ENCODE measurements at places on chromosomes 4 and X.
A peak's percentile ranks its signal among the peaks of the same experiment; 100 is the strongest.

DNA sequence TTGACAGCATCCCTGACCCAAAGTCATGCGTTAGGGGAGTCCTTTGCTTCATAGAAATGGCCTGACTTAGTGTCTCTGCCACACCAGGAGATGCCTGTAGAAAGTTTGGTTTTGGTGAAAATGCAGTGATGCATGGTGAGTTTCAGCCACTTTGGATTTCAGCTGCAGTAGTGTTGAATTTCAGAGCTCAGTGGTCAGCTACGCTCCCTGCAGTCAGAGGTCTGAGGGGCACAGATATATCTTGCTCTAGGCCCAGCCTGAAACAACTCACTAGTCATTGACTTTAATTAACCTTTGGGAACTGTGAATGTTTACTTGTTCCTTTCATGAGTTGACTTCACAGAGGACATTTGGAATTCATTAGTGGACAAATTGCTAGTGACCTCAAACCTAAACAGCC is 17.5 kb downstream of the RBMX2 start:
- DNase-seq: no peak

- DNase-seq: no peak
These were observed 122.4 kb downstream of the SYNPO2 start for GRCh38 chr4:119010909-119011606.

GRCh38 chr4:504076-504475 is 5.1 kb downstream of the PIGG start:
- DNase-seq: no peak

DNA sequence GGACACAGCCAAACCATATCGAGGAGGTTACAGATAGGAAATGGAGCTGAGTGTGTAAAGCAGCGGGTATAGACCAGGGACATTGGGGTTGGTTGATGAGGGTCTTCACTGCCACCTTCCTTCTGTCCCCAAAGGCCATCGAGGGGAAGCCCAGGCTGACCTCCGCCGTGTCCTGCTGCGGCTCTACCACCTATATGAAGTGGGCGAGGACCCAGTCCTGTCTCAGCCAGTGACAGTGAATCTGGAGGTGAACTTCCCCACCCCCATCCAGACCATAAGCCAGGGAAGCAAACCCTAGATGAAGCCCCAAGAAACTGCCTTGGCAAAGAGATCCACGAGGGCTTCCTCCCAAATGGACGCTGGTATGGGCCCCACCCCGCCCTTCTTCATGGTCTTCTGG is 23.2 kb upstream of the MRFAP1 start:
- no peak for DNase-seq

DNA sequence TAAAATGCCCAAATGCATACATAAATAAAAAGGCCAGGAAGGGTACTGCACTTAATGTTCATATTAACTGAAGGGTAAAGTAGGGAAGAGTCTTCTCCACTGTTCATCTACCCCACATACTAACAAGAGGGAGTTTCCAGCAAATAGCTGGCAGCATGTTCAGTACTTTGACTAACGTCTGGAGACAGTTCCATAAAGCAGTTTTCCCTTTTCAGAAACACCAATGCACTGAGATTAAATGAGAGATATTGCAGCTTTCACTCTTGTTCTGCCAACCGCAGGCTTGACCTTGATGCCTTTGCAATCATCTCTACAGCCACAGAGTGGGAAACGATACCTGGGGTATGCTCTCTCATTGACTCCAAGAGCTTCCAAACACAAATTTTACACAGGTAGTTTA is 2123.1 kb upstream of the TENM3 start:
- DNase-seq: no peak

DNA sequence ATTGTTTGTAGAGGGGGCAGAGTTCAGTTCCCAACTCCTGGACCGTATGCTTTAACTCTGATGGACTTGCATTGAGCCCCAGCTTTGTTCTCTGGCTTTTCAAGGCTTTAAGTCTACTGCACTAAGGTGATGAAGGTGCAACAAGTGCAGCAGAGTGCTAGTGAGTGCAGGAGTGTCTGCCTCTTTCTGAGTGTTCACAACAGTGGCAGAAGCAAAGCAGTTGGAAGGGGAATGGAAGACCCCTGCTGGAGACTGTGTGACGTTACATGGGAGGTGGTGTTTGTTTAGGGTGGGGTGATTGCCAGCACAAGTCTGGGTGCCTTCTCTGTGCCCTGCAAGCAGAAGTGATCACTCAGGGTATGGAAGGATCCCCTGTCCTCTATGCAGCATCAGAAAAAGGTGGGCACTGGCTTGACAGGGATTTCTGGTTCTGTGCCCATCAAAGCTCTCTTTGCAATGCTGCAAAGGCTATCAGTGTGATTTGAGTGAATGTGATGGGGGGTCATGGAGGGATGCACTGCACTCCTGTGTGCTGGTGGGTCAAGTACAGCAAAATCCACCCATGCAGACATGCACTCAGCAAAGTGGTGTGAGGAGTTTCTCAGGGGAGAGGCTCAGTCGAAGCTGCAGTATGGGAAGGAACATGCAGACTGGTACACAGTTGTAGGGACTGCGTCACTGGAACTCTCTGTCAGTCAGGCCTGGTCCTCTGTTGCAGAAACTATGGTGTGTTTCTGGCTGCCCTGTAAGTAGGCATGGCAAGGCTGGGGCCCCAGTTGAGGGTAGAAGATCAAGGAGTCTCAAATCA is 70.9 kb upstream of the UGT2B7 start:
- DNase-seq: no peak

- DNase-seq: peak; percentile 69
These were observed 63.7 kb downstream of the TENM3 start for GRCh38 chr4:182306792-182307507.

GRCh38 chrX:110746014-110746413 is 49.6 kb downstream of the CHRDL1 start:
- DNase-seq: no peak

- no peak for DNase-seq
These were observed 169.6 kb downstream of the RAPGEF2 start for GRCh38 chr4:159272273-159273140.

DNA sequence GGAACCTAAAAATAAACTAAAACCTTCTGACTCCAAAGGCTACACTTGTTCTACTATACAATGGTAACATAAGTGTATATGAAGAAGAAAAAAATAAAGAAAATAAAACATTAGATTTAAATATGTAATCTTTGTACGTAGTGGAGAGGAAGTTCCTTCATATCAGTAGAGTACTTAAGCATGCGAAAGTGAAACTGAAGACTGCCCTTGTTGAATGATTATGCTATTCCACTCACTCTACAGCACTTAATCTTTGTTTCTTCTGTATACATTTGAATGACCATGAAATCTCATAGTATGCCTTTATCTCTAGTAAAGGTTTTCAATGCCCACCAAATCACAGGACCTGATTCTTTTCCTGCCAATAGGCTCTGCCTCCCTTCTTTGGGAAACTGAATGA is 78.9 kb downstream of the NDST3 start:
- DNase-seq: no peak

GRCh38 chrX:154648931-154649330 is 4.4 kb downstream of the CTAG2 start:
- no peak for DNase-seq

GRCh38 chr4:11741190-11741652 is 312.5 kb upstream of the HS3ST1 start:
- DNase-seq: no peak

- no peak for DNase-seq
These were observed 3.2 kb upstream of the CDKN2AIP start for GRCh38 chr4:183441276-183441675.

DNA sequence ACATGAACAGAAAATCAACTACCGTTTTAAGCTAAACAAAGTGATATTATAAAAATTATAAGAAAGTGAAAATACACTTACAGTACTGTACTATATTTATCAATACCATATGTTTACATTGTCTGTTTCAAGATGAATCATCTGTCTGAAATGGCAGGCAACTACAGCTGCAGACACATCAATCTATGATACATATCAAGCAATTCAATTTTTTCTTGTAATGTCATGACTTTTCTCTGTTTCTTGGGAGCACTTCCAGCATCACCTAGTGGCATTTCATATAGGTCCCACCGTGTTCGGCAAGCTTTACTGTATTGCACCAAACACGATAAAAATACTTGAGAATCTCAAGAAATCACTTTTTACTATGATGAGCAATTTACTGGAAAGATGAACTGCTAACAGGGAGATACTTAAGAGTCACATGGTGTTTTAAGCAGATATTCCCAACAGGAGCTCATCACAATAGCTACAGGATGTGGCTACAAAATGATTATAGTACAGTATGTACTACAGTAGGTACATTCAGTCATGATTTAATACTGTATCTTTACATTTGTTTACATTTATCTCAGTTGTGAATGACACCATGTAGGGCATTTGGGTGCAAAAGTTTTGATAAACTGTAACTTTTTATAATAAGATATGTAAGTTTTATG is 207.4 kb downstream of the ADAM29 start:
- no peak for DNase-seq

GRCh38 chr4:153950100-153950979 is 161.5 kb upstream of the SFRP2 start:
- DNase-seq: no peak

- peak; percentile 3 for DNase-seq
These were observed 168.8 kb upstream of the FAM47A start for GRCh38 chrX:34300871-34301270.

DNA sequence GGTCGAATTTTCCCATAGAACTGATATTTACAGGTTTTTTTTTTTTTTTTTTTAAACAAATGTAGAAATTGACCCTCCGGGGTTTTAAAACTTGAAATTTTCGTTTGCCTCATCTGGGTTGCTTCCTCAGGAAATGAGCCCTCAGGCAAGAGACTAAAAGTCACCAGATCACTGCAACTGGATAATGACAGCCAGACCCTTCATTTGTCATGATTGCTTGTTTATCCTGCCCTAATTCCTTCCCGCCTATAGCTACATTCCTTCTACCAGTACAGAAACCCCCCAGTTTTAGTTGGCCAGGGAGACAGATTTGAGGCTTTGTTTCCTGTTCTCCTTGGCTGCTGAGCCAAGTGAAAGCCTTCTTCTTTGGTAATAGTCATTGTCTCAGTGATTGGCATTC is 44.0 kb upstream of the IGFBP7 start:
- no peak for DNase-seq

GRCh38 chr4:112253382-112254000 is 21.9 kb downstream of the AP1AR start:
- DNase-seq: no peak

- no peak for DNase-seq
These were observed 227.8 kb downstream of the NAF1 start for GRCh38 chr4:162938738-162939485.

- no peak for DNase-seq
These were observed 190.2 kb upstream of the BANK1 start for GRCh38 chr4:101600287-101600686.

- DNase-seq: no peak
These were observed 130.8 kb downstream of the PDLIM5 start for GRCh38 chr4:94582517-94582916.

DNA sequence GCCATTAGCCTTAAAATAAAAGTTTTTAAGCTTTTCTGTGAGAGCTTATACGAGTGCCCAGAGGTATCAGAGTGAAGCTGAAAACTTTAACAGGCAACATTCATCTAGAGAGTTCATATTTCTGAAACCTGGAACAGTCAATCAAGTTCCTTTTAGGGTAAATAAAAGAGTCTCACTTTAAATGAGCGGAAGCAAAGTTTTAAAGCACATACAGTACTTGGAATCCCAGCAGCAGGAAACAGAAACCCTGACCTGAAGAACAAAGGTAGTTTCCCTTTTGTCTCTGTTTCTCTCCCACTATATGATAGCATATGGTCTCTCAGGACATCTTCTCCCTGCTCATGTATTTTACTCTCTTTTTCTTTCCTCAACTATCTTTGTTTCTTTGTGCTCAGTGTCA is 153.0 kb downstream of the ASB9 start:
- no peak for DNase-seq

DNA sequence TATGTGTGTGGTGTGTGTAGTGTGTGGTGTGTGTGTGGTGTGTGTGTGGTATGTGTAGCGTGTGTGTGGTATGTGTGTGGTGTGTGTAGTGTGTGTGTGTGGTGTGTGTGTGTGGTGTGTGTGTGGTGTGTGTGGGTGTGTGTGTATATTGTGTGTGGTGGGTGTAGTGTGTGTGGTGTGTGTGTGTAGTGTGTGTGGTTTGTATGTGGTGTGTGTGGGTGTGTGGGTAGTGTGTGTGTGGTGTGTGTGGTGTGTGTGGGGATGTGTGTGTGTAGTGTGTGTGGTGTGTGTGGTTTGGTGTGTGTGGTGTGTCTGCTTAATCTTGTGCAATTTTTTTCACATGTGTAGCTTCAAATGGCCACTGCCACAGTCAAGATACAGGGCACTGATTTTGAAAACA is 94.5 kb downstream of the CPZ start:
- DNase-seq: no peak

DNA sequence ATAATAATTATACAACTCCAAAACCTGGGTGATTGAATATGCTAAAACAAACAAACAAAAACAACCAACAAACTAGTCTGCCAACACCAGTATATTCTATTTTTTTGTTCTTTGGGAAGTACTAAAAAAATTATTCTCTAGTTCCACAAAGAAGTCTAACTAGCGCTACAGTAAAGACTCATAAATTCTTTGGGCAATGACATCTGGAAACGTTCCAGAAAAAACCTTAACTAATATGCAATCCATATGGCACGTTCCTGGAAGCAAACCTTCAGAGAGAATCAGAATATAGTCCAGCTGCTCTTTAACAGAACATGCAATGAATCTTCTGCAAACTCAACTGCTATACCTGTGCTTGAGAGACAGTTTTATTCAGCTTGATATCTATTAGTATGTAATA is 500.1 kb downstream of the TRAM1L1 start:
- DNase-seq: no peak

DNA sequence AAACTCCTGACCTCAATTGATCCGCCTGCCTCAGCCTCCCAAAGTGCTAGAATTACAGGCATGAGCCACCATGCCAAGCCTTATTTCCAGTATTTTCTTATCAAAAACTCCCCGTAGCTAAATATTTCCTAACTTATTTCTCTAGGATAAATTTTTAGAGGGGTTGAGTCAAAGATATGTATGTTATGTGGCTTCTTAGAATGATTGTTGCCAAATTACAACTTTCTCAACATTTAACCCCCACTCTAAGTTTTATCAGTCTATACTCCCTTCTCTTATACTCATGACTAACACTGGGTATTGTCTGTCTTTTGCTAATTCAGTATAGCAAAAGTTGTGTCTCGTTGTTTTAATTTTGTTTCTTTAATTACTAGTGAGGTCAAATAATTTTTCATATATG is 187.7 kb upstream of the LNX1 start:
- no peak for DNase-seq

DNA sequence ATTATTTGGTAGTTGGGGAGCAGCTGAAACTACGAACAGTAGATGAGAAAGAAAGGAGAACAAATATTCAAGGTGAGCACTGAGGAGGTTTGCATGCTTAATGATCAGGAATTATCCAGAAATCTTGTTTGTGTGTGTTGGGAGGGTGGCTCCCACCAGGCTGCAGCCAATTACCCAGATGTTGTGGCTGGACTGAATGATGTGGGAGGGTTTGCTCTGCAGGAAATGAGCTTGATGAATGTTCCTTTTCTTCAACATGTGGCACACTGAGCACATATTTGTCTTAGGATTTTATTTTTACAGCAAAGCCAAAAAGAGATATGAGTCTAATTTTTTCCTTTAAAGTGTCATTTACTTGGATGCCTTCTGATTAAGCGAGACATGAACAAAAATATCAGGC is 48.3 kb upstream of the AMOT start:
- DNase-seq: no peak
